ENCODE measurements at places on chromosomes 16 and 17.

DNA sequence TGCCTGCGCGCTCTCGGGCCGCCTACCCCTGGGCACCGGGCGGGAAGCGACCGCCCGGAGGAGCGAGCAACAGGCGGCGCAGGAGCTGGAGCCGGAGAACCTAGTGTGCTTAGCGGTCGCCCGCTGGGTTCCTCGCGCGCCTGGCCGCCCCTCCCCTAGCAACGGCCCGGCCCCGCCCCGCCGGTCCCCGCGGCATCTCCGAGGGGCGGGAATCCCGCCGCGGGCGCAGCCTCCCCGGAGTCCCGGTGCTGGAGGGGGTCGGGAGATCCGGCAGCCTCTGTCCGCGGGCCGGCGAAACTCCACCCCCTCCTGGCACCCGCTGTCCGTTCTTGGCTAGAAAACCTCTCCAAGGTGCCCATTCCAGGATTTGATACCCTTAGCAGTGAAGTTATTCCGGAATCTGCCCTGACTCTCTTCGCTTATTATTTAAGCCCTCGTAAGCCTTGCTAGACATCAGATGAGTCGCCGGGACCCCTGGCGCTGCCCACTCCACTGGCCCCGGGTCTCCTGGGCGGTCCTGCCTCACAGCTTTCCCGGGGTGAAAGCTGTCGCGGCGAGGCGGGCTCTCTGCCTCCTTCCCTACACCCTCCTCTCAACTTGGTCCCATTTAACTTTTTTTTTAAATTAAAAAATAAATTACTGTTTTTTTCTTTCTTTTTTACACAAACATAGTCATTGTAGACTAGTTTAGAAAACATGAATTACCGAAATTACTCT, at the start of gene RPRML:
TSS of gene RPRML (minus strand) at position 107 of the 717 bp plus-strand sequence. CDS start 246 bp downstream, outside the sequence.
- DNase-seq = peak; percentile 29

DNA sequence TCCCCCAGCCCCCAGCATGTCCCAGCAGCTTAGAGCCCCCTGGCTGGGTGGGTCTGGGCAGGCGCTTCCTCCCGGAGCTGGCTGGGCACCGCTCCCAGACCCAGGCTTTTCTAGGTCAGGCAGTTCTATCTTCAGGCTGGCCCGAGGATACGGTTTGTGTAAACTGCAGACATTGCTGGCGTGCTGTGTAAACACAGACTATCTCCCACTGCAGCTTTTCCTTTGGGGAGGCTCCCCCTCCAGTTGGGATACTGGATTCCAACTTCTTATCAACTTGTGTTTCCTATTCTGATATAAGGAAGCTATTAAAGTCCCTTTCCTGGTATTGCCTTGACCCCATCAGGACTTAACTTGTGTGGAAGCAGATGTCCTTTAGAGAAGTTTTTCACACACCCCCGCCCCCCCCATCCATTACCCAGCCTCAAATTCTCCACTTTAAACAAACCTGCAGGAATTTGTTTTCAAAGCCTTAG, 18.3 kb upstream of the GNA13 start:
- DNase-seq = no peak

DNA sequence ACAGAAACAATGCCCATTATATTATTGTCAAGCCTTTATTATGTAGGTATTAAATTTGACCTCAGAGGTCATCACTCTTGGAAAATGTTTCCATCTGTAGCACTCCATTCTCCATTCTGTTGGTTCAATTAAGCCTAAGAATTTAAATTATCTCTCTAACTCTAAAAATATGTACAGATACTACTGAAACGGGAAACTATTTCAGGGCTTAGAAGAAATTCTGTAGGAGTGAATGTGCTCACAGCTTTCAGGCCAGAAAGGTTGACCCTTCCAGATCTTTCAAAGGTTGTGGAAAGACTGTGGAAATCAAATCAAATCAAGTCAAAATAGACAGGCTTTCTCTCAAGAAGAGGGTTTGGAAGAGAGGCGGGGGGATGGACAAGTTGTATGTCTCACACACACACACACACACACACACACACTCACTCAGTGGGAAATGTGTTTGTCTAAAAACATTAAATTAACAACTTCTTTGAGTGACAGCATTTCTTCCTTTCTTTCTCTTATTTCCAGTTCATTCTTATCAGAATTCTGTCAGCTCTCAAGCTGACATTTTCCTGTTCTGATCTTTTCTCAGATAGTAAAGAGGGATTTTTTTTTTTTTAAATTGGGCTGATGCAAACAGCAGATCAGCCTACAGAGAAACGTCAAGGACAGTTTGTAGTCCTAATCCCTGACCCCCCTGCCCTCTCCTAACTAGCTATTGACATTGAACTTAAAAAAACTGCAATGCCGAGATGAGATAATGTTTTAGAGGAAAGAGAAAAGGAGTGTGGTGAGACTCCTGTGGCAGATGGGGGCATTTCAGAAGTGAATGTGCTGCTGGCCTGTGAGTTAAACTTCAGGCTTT, 139.0 kb upstream of the ZFHX3 start:
- no peak for DNase-seq

DNA sequence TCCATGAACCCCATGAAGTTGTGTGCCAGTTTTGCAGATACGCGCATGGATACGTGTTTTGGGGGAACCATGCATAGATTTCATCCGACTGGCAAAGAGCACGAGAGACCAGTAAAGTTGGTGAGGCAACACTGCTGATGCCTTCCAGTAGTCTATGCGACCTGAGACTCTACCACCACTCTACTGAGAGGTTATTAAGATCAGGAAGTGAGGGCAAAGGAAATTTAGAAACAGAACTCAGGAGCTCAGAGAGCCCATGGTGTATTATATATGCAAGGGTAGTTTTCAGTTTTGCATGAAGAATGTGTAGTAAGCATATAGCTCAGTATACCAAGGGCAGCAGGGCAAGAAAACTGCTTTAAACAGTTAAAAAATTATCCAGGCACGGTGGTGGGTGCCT, 4.2 kb downstream of the SLX4 start:
- DNase-seq = no peak

DNA sequence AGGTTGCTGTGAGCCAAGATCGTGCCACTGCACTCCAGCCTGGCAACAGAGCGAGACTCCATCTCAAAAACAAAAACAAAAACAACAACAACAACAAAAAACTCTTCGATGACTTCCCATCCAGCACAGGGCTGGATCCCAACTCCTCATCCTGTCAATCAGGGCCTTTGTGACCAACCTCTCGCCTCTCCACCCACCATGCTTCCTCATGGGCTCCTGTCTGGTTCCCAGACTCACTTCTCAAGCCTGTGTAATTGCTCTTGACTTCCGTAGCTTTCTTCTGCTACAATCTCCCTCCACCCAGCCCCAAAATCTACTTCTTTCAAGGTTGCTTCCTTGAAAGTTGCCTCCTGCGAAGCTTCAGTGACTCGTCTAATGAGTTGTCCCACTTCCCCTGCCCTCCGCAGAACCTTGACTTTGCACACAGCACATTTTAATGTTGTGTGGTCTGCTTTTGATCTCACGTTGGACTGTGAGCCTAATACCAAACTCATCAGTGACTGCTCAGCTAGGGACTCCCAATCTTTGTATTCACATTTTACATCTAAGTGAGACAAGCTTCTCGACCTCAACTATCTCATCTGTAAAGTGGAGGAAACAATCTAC, 936 bp upstream of the RASL10B start:
- peak; percentile 52 for DNase-seq

GRCh38 chr17:46002311-46002972, 3.4 kb downstream of the STH start:
- DNase-seq = peak; percentile 52

DNA sequence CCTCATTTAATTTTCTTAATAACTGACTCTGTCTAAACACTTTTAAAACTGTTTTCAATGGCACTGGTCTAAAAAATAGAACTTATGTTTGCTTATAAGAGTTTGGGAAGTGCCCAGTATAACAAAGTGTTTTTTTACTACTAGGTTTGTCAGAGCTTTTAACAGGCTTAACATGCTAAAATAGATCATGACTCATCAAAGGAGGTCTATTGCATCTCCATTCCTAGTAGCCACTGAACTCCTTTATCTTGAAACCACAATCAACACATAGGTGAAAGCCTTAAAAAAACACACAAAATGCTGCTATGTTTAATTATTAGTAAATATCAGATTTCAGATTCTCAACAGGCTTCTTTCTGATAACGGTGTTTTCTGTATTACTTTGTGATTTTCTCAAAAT, 196.4 kb upstream of the KIF2B start:
- DNase-seq = peak; percentile 78

DNA sequence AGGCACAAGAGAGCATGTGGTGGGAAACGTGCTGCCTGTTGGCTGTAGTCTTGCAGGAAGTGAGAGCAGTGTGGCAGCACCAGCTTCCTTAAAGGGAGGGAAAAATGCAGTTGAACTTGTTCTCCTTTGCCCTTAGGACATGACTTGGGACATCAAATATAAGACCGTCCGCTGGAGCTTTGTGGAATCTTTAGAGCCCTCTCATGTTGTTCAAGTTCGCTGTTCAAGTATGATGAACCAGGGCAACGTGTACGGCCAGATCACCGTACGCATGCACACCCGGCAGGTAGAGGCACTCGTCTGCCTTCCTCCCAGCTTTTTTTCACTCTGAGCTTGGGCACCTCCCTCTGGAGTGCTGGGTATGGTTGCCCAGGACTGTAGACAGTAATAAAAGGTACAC, 23.3 kb downstream of the GPR179 start:
- no peak for DNase-seq

- DNase-seq = no peak
Observed at GRCh38 chr16:15461376-15461775, 27.0 kb downstream of the BMERB1 start.

- DNase-seq = peak; percentile 74
Observed at GRCh38 chr17:8121681-8122421, 2.1 kb downstream of the HES7 start.

- no peak for DNase-seq
Observed at GRCh38 chr17:66322764-66323163, 20.4 kb downstream of the PRKCA start.

GRCh38 chr16:58815181-58815888, 81.2 kb upstream of the GOT2 start:
- DNase-seq = peak; percentile 2

DNA sequence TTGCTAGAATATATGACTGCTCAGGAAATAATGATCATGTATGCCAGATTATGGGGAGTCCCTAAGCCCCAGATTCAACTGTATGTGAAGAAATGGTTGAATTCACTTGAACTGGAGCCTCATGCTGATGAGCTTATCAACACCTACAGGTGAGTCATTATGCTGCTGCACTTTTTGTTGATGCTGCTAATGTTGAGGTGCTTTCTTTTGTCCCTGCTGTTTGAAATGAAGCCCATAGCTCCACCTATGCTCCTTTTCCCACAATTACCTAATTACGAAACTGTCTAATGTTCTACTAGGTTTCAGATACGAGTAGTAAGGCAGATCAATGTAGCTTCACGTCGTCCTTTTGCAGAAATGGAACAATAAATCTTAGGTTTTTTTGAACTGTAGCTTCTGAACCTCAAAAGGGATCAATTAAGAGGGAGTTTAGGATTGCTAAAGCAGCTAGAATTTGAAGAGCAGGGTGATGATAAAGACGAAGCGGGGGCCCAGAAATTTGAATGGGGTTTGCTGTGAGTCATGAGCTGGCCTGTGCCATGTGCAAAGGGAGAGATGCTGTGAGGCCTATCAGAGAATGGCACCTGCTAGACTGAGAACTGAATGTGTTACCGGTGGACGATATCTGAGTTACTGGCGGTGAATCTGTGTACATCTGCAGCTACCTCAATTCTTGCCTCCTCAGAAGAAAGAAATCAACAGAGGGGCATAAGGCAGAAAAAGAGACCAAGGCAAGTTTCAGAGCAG, 6.1 kb upstream of the UQCRC2 start:
- DNase-seq = no peak

- peak; percentile 32 for DNase-seq
Observed at GRCh38 chr17:2782055-2782454, 14.2 kb upstream of the RAP1GAP2 start.

DNA sequence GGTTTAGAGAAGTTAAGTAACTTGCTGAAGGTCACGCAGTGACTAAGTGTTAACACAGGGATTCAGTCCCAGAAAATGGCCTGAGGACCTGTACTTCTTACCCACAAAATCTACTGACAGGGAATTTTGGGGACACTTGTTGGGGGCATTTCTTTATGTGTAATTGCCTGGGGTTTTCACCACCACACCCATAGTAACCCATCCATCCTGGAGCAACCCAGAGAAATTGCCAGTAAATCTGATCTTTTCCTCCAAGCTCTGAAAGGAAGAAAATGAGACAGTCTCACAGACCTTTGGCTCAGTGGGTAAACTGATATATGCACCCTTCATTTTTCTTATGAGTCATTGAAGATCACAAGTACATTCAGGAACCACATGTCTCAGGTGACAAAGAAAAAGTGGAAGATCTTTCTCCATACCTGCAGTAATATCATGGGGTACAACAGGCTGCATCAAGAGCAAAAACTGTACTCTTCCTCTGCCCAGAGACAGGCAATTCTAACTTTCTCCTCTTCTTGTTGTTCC, 81.0 kb downstream of the NOG start:
- no peak for DNase-seq

- no peak for DNase-seq
Observed at GRCh38 chr16:984736-985636, 3.4 kb downstream of the SOX8 start.

GRCh38 chr17:75844530-75845057, 390 bp upstream of the UNC13D start:
- DNase-seq = no peak

- DNase-seq = no peak
Observed at GRCh38 chr17:82328141-82328993, 5.2 kb downstream of the SECTM1 start.

DNA sequence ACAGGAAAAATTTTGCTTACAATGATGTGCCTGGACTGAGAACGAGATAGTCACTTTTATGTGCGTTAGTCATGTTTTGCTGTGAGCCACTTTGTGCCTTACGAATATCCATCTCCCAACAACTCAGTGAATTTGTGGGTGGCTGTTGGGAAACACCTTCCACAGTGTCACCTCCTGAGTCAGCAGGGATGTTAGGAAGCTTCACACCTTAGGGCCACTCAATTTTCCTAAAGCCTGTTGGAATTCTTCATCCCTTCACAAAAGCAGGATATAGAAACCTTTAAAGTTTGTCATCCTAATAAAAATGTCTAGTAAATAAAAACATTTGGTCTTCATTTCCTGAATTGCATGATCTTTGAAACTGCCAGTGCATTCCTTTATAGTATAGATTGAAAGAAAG, 4.3 kb upstream of the KRTAP3-1 start:
- peak; percentile 37 for DNase-seq

- DNase-seq = no peak
Observed at GRCh38 chr17:49365667-49366066, 3.6 kb upstream of the ZNF652 start.

DNA sequence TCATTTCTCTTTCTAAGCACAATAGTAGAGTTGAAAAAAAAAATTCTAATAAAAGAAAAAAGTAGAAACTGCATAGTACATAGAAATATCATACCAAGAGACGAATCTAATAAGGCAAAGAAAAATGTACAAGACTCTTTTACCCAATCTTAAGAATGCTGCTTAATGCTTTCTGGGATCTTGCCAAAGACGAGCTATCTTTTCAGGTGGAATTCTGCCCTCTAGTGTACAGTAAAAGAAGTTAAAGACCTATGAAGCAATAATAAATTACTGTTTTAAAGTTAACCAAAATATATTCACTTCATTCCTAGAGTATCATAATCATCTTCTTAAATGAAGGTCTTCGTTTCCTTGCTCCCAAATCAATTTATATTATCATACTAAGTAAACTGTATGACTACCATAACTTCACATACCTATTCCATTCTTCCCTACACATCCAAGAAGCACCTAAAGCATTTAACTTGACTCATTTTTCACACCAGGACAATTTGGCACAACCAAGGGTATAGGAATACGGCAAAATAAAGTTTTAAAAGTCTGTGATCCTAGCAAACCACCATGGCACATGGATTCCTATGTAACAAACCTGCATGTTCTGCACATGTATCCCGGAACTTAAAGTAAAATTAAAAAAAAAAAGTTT, 47.7 kb downstream of the CFDP1 start:
- DNase-seq = peak; percentile 88

GRCh38 chr16:65697521-65697920, 575.7 kb upstream of the CDH11 start:
- no peak for DNase-seq
